ENCODE measurements at places on chromosomes 13 and 19.

GRCh38 chr13:25890671-25891212 is 161.1 kb downstream of the SHISA2 start:
- no peak for DNase-seq

DNA sequence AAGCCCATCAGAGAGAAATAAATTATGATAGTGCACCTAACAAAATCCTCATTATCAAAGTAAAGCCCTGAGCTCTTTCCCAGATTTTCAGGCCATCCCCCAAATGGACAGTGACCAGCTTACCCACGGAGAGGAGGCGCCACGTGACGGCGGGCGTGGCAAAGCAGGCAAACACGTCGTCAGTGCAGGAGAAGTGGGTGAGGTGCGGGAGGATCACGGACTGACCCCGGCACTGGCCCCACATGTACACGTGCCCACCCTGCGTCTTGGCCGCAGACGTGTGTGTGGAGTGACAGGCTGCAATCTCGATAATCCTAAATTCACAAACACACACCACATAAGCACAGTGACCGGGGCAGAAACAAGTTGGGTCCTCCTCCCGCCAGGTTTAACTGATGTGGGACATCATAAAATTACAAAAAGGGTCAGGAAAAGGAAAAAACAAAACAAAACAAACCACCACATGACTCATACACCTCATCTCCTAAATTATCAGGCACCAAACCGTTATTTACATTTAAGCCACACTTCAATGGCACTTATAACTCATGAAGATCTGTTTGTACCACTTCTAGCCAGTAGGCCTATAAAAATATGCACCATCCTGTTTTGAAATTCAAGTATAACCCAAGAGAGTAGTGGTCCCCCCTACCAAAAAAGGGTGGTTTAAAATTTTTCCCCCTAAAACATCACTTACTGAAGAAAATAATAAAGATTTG is 30.1 kb downstream of the RCBTB2 start:
- DNase-seq: no peak

GRCh38 chr13:53368948-53369347 is 340.3 kb downstream of the OLFM4 start:
- no peak for DNase-seq

GRCh38 chr13:41563984-41564365 is 106.6 kb downstream of the RGCC start:
- DNase-seq: no peak

DNA sequence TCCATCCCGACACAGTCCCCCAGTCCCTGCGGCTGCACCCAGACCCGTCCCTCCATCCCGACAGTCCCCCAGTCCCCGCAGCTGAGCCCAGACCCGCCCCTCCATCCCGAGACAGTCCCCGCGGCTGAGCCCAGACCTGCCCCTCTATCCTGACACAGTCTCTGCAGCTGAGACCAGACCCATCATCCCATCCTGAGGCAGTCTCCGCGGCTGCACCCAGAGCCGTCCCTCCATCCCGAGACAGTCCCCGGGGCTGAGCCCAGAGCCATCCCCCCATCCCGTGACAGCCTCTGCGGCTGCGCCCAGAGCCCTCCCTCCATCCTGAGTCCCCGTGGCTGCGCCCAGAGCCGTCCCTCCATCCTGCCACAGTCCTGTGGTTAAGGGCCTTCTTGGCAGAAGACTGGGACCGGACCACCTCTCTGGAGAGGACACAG is 28.8 kb upstream of the TMEM255B start:
- DNase-seq: no peak
